SJCRH30 (cell line): ENCODE measurements at places on chromosomes 2 and 18.

DNA sequence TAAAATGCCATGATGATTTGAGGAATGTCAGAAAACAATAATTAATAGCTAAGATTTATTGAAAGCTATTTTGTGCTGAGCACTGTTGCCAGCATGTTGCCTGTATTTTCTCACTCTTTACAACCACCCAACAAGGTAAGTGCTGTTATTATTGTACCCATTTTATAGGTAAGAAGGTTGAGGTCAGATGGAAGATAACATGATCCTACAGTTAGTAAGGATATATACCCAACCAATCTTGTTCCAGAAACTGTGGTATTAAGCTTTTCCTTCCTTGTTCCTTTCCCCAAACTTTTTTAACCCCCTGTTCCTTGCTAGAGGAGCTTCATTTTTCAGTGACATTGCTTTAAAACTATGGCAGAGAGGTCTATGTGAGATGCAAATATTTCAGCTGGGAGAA is 738.0 kb upstream of the ZEB2 start:
- no peak for DNase-seq

DNA sequence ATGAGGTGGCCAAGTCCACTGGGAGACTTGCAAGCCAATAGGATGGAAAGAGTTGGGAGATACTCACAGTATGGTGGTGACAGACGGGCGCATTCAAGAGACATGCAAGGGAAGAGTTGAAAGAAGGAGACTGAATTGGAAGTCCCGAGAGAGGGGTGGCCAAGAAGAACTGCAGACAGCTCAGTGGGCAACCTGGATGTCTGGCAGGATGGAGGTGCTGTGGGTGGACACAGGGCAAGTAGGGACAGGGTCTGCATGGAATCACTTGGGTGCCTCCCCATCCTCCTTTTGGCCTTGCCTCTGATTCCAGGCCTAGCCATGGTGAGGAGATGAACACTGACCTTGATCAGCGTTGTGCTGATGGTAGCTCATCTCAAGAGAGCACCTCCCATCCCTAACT is 235.7 kb upstream of the COPS8 start:
- DNase-seq, result no peak

- no peak for DNase-seq
Observed at GRCh38 chr2:74005786-74006185, 21.1 kb downstream of the TET3 start.

GRCh38 chr2:20223407-20224163 is 1.3 kb downstream of the SDC1 start:
- peak; percentile 79 for DNase-seq

DNA sequence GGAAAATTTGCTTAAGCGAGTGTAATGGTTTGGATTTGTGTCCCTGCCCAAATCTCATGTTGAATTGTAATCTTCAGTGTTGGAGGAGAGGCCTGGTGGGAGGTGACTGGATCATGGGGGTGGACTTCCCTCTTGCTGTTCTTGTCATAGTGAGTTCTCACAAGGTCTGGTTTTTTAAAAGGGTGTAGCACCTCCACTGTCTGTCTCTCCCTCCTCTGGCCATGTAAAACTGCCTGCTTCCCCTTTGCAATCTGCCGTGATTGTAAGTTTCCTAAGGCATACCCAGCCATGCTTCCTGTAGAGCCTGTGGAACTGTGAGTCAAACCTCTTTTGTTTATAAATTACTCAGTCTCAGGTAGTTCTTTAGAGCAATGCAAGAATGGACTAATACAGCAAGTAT is 6.6 kb downstream of the YIPF4 start:
- no peak for DNase-seq

- peak; percentile 72 for DNase-seq
Observed at GRCh38 chr2:71473346-71474031, 20.1 kb downstream of the DYSF start.

GRCh38 chr2:134206031-134206430 is 47.8 kb upstream of the MGAT5 start:
- DNase-seq, result no peak

DNA sequence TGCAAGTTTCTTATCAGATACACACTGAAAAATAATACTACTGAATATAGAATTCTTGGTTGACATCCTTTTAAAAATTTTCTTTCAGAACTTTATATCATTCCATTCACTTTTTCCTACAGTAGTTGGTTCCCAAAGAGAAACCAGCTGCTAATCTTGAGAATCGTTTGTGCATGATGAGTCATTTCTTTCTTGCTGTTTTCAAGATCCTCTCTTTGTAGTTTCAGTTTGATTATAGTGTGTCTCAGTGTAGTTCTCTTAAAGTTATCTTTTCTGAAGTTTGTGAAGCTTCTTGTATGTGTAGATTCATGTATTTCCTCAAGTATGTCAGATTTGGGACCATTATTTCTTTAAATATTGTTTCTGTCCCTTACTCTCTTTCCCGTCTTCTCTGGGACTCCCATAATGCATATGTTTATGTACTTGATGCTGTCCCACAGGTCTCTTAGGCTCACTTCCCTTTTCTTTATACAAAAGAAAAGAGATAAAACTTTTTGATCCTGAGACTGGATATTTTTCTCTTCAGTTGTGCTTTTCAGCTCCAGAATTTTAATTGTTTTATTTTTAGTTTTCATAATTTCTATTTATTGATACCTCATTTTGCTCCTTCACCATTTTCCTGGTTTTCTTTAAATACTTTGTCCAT is 801.0 kb downstream of the TDRD15 start:
- no peak for DNase-seq

GRCh38 chr2:223621901-223622300 is 19.7 kb upstream of the SCG2 start:
- DNase-seq, result no peak

- DNase-seq, result peak; percentile 31
Observed at GRCh38 chr2:62511636-62512035, 5.6 kb upstream of the TMEM17 start.

DNA sequence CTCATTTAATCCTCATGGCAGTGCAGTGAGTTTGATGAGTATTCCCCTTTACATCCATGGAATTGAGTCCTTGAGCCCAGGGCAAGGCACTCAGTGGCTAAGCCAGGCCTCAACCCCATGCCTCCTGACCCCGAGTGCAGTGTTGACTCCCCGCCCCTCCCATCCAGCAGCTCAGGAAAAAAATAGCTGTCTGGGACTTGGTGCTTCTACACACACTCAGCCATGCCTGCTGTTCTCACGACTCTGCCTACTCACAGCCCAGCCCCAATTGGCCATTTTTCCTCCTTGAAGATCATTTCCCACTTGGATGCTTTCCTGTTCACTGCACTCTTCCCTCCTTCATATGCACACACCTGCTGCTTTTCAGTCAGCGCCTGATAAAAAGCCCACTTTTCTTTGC is 8.8 kb downstream of the FOSL2 start:
- DNase-seq, result no peak

DNA sequence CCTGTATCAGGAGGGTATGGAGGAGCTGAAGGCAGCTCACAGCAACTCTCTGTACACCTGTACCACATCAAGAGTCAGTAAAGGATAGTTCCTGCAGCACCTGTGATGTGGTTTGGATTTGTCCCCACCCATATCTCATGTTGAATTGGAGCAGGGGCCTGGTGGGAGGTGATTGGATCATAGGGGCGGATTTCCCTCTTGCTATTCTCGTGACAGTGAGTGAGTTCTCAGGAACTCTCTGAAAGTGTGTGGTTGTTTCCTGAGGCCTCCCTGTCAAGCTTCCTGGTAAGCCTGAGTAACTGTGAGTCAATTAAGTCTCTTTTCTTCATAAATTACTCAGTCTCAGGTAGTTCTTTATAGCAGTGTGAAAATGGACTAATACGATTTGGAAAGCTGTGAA is 28.9 kb downstream of the OSBPL1A start:
- no peak for DNase-seq

DNA sequence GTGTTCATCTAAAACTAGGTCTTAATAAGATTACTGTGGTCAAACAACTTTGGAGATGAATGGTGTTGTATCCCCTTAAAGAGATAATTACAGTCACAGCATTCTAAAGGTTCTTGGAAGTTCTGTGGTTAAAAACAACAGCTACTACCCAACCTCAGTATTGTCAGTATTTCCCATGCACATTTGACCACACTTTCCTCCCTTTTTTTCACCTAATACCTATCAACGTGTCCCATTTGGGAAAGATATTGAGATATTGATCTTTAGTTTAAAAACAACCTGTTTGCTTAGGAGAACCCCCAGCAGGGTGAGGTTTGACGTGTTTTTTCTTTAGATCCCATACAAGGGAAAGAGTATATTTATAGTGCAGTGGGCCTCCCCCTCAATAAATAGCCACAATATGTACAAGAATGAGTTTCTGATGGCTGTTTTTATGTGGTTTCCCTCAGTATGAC is 65.6 kb downstream of the WDR7 start:
- DNase-seq, result no peak

DNA sequence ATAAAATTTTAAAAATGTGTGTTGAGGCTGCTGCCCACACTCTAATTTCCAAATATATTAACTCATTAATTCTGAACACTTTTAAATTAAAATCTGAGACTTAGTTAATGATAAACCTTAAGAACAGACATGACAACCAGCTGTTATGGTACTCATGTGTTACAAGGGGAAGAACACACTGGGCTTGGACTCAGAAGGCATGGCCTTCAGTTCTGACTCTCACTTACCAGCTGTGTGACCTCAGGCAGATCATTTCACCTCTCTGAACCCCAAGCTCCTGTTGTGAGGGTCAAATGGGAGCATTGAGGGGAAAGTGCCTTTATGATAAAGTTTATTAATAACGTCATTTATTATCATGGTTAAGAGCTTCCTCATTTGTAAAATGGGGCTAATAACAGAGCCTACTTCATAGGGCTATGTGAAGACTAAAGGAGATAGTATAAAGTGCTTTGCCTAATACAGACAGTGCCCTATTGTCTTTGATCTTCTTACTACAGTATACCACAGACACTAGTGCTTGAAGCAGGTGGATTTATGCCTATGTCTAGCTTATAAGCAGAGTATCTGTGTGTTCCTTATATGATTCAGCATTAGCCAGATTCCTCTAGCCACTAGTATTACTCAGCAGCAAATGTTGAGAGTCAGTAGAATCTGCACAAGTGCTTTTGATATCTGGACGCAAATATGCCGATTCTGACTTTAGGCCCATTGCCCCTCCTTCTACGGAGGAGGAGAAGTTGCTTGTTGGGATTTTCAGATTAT is 99.6 kb downstream of the SGPP2 start:
- no peak for DNase-seq

DNA sequence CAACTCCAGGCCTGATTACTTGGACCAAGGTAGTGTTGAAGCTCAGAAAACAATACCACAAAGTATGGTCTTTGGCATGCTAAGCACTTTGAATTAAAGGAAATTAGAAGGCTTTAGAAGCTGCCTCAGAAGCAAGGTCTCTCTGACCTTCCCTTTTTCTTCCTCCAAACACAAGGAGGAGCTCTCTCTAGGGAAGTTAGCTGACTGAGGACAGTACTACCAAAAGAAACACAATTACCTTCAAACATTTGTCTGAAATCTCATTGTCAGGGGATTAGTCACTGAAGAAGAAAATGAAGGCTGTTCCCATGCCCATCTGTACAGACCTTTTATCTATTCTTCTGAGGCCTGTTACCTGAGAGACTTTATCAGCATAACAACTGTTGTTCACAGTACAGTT is 279.3 kb downstream of the CDH20 start:
- no peak for DNase-seq

DNA sequence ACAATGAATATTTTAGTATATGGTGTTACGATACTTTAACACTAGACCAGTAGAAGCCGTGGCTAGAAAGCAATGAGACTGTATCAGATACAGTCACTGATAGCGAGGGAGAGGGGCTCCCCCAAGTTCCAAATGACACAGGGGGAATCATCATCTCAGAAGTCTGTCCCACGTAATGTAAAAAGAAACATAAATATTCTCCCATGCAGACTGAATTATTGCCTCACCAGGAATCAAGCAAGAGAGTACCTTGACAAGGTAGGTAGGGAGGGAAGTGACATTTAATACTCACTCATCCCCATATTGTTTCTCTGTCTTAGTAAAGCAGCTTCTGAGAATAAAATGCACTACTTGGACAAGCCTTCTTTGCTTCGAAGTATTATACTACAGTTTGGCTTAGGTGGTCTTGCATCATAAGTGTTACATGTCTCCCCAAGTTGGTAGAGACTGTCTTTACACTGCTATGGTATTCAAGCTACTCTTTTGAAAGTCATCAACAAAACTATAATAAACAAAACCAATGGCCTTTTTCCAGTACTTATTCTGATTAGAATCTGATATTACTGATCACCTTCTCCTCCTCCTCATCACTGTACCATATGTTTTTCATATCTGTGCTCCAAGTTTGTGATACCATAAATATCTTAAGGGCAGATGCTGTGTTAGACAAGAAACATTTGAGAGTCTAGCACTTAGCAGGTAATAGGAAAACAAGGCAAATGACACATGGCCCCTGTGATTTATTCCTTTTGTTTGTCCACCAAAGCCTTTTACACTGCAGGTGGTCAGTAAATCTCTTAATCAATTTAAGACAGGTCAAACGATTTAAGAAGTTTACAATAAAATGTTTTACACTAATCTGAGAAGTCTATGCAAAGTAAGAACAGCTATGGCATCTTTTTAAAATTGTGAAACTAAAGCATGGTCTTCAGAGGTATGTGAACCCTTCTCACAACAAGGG is 2.7 kb downstream of the LAPTM4A start:
- DNase-seq, result no peak

GRCh38 chr2:234500394-234501006 is 3.6 kb upstream of the ARL4C start:
- DNase-seq, result peak; percentile 71

GRCh38 chr2:184637781-184638180 is 39.5 kb downstream of the ZNF804A start:
- DNase-seq, result no peak

DNA sequence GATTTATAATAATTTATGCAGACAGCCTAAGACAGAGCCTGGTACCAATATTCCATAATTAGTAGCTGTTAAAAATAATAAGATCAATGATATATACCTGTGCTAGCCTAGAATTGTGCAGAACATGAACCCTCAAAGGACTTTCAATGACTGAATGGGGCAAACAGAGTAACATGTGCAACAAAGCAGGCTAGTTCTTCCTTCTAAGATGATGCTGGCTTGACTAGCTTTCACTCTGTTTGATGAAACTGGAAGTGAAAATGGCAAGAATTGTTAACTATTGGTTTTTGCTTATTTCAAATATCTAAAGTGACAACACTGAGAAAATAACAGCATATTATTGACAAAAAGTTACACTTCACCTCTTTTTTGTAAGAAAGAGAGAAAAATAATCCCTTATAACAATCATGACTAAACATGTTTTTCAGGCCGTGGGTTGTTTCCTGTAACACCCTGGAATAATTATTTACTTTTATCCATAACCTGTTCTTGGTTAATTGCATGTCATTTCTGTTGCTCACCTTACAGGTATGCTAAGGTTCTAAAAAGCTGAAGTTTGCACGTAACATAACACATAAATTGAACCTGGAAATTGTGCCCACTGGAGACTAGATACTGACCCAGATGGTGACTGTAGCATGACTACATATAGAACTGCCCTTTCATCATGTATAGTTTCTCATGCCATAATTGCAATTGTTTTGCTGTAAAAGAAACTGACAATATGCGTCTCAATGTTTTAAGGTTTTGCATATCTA is 108.7 kb downstream of the C18orf54 start:
- no peak for DNase-seq

GRCh38 chr2:26712486-26713465 is 20.3 kb downstream of the KCNK3 start:
- peak; percentile 69 for DNase-seq
